ENCODE measurements at places on chromosomes 11 and 22. TPM values are rescaled to one million over a fixed set of nuclear protein-coding genes. Genes with fewer than 3 reads are reported as not detected.

Gene OR2AG2
- not detected for total RNA-seq

DNA sequence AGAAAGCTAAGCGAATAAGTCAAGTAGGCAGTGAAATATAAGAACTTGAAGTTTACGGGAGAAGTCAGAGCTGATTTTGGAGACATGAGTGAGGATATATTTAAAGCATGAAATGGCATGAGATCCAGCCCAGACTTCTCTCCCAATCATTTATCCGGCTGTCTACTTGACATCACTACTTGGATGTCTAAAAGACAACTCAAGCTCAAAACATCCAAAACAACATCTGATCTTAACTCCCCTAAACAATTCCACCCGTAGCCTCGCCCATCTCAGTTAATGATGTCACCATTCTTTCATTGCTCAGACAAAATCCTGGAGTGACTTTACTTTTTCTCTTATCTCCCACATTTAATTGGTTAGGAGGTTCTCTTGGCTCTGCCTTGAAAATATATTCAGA is 44.5 kb downstream of the WEE1 start:
- DNase-seq: no peak

DNA sequence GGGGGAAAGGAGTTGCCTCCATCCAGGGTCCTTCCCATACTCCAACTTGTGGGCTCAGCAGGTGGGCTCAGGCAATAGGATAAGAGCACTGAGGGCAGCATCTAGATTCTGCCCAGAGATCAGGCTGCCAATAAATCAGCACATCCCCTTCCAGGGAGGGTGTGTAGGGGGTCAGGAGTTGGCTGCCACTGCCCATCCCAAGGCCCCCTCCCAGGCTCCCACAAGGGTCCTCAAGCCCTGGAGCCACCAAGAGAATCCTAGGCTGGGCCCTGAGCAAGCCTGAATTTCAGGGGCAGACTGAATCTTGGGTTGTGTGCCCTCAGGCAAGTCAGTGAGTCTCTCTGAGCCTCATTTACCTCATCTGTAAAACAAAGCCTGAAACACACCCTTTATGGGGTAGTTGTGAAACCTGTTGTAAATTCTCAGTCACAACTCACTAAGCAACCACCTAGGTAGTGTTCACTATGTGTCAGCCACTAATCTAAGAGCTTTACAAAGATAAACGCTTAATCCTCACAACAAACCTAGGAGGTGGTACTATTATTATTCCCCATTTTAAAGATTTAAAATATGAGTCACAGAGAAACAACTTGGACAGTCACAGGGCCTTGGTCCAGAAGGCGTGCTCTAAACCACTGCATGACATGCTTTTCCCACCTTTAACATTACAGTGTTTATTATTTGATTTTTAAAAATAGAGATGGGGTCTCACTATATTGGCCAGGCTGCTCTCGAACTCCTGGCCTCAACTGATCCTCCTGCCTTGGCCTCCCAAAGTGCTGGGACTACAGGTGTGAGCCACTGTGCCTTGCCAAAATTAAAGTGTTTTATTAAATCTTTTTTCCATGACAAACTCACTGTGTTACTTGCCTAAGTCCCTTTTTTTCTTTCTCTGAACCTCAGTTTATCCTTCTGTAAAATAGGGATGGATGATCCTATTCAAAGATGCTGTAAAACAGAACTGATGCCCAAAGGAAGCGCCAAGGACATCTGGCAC is 36.2 kb downstream of the LMO1 start:
- DNase-seq: no peak

GRCh38 chr22:43750751-43751150 is 61.4 kb downstream of the EFCAB6 start:
- no peak for DNase-seq

- DNase-seq: no peak
Observed at GRCh38 chr11:65035579-65035978, 5.4 kb upstream of the SAC3D1 start.

GRCh38 chr11:1482581-1483444 is 3.8 kb downstream of the MOB2 start:
- no peak for DNase-seq

- no peak for DNase-seq
Observed at GRCh38 chr11:1300121-1300520, 9.3 kb downstream of the TOLLIP start.

GRCh38 chr11:34275486-34275885 is 82.3 kb downstream of the ABTB2 start:
- DNase-seq: no peak

DNA sequence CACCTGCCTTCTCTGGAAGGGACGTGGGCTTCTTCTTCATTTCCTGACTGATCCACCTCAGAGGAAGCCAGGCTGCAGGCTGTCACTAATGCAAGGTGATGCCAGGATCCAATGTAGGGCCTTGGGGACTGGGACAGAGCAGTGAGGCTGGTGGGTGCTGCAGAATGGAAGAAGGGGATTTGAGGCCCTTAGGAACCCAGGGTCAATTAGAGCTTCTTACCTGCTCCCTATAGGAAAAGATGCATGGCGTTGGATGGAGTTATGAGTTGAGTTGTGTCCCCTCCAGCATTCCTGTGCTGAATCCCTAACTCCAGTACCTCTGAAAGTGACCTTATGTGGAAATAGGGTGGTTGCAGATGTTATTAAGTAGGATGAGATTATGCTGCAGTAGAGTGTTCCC is 190.4 kb downstream of the MIAT start:
- no peak for DNase-seq
